Activated CD8-positive, alpha-beta memory T cell treated with anti-CD3 and anti-CD28 coated beads, Interleukin-2, amount 10 ng/mL, durations not matched to agents 7 days and 5 days (primary cell): ENCODE measurements at places on chromosomes 5 and 9. TPM values are rescaled to one million over a fixed set of nuclear protein-coding genes. Genes with fewer than 3 reads are reported as not detected.
A peak's percentile ranks its signal among the peaks of the same experiment; 100 is the strongest.

- no peaks in the 10 kb centered on the region for H3K36me3 ChIP-seq
- H3K27me3 ChIP-seq: no peaks in the 10 kb centered on the region
- no peak overlapping the region for H3K27ac ChIP-seq
- no peaks in the 10 kb centered on the region for H3K4me1 ChIP-seq
- no peak overlapping the region for H3K4me3 ChIP-seq
Measured at GRCh38 chr5:17105744-17106418, 111.5 kb upstream of the BASP1 start.

- no peak overlapping the region for H3K4me3 ChIP-seq
- no peaks in the 10 kb centered on the region for H3K27me3 ChIP-seq
- H3K36me3 ChIP-seq: no peaks in the 10 kb centered on the region
- H3K4me1 ChIP-seq: no peaks in the 10 kb centered on the region
Measured at GRCh38 chr5:12177851-12178250, 273.6 kb upstream of the CTNND2 start.

Gene MARCOL
- not detected for total RNA-seq

DNA sequence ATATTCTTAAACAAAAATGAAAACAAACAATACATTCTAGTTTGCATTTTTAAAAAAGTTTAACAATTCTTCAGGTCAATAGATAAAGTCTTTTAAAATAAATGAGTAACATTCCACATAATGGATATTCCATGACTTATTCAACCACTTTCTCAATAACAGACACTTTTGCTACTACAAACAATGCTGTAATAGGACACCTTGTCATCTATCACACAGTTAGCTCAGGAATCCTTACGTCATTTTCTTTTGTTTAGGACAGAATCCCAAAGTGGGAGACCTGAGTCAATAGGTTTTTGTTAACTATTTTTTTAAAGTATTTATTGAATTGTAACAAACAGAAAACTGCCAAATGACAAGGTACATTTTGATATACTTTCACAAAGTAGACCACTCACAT, 72.5 kb downstream of the CEP120 start:
- H3K4me1 ChIP-seq: no peaks in the 10 kb centered on the region
- DNase-seq: no peak
- H3K4me3 ChIP-seq: no peak overlapping the region
- no peak overlapping the region for H3K27ac ChIP-seq
- no peaks in the 10 kb centered on the region for H3K27me3 ChIP-seq
- H3K36me3 ChIP-seq: peaks cover 10% of the 10 kb centered on the region

GRCh38 chr5:170256571-170256970, 23.8 kb downstream of the C5orf58 start:
- peaks cover 84% of the 10 kb centered on the region for H3K4me1 ChIP-seq
- no peak overlapping the region for H3K4me3 ChIP-seq
- DNase-seq: no peak
- H3K36me3 ChIP-seq: peaks cover 90% of the 10 kb centered on the region

Gene SLC22A4
- total RNA-seq: 0.75 TPM

GRCh38 chr9:87787735-87788134, 61.8 kb downstream of the CTSL start:
- peaks cover 6% of the 10 kb centered on the region for H3K4me1 ChIP-seq
- H3K4me3 ChIP-seq: no peak overlapping the region
- DNase-seq: no peak
- H3K36me3 ChIP-seq: peaks cover 2% of the 10 kb centered on the region

DNA sequence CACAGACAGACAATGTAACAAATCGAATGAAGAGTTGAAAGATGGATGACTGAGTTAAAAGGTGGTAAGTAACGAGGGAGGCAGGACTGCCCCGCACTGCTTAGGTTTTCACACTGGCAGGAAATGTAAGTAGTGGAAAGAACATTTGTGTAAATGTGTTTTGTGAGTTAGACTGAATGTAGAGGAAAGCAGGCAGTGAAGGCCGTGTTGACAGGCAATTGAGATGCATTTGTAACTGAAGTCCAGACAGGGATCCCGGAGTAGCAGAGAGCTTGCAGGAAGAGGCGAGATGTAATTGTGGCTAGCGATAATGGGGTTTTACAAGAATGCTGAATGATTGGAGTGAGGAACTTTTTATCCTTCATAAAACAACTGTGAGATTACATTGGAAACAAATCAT, 20.0 kb upstream of the SH3PXD2B start:
- no peak overlapping the region for H3K27ac ChIP-seq
- no peak overlapping the region for H3K4me3 ChIP-seq
- H3K27me3 ChIP-seq: peaks cover 22% of the 10 kb centered on the region
- no peak for DNase-seq
- no peaks in the 10 kb centered on the region for H3K4me1 ChIP-seq

- no peaks in the 10 kb centered on the region for H3K36me3 ChIP-seq
- no peak overlapping the region for H3K27ac ChIP-seq
Measured at GRCh38 chr5:6470672-6471071, 22.0 kb downstream of the UBE2QL1 start.

Gene CDKN2B
- total RNA-seq: 5.9 TPM

- DNase-seq: no peak
- peaks cover 8% of the 10 kb centered on the region for H3K4me1 ChIP-seq
- no peaks in the 10 kb centered on the region for H3K36me3 ChIP-seq
- no peaks in the 10 kb centered on the region for H3K27me3 ChIP-seq
- H3K27ac ChIP-seq: no peak overlapping the region
- no peak overlapping the region for H3K4me3 ChIP-seq
Measured at GRCh38 chr5:142215915-142216681, 107.5 kb downstream of the NDFIP1 start.

- H3K4me1 ChIP-seq: peaks cover 75% of the 10 kb centered on the region
- peak; percentile 97 for DNase-seq
- no peaks in the 10 kb centered on the region for H3K27me3 ChIP-seq
- peaks cover 18% of the 10 kb centered on the region for H3K36me3 ChIP-seq
- peak overlapping the region; percentile 67 for H3K4me3 ChIP-seq
Measured at GRCh38 chr9:127783111-127784008, 2.5 kb upstream of the CDK9 start.

- peaks cover 4% of the 10 kb centered on the region for H3K27me3 ChIP-seq
- no peak overlapping the region for H3K27ac ChIP-seq
- no peak for DNase-seq
- no peaks in the 10 kb centered on the region for H3K4me1 ChIP-seq
Measured at GRCh38 chr9:35350212-35350611, 139.7 kb upstream of the RUSC2 start.

- DNase-seq: no peak
- H3K4me1 ChIP-seq: no peaks in the 10 kb centered on the region
- no peak overlapping the region for H3K4me3 ChIP-seq
- no peaks in the 10 kb centered on the region for H3K36me3 ChIP-seq
- no peaks in the 10 kb centered on the region for H3K27me3 ChIP-seq
- H3K27ac ChIP-seq: no peak overlapping the region
Measured at GRCh38 chr5:1122511-1123294, 10.8 kb upstream of the SLC12A7 start.

Gene TMEM252
- not detected for total RNA-seq

- no peaks in the 10 kb centered on the region for H3K27me3 ChIP-seq
- peaks cover 24% of the 10 kb centered on the region for H3K36me3 ChIP-seq
- H3K4me1 ChIP-seq: peaks cover 57% of the 10 kb centered on the region
- peak overlapping the region; percentile 94 for H3K4me3 ChIP-seq
- peak; percentile 65 for DNase-seq
Measured at GRCh38 chr5:80255431-80255810, 427 bp downstream of the SERINC5 start.

Gene ELOVL7
- 0.44 TPM for total RNA-seq

Gene MSX2
- not detected for total RNA-seq

GRCh38 chr9:127154390-127155191, 32.2 kb upstream of the ANGPTL2 start:
- peaks cover 21% of the 10 kb centered on the region for H3K27me3 ChIP-seq
- no peak overlapping the region for H3K27ac ChIP-seq
- no peaks in the 10 kb centered on the region for H3K36me3 ChIP-seq
- peak; percentile 41 for DNase-seq
- no peak overlapping the region for H3K4me3 ChIP-seq

GRCh38 chr5:59489551-59489950, 404.0 kb downstream of the PDE4D start:
- H3K4me1 ChIP-seq: peaks cover 2% of the 10 kb centered on the region
- no peak for DNase-seq
- no peak overlapping the region for H3K4me3 ChIP-seq
- no peaks in the 10 kb centered on the region for H3K36me3 ChIP-seq

DNA sequence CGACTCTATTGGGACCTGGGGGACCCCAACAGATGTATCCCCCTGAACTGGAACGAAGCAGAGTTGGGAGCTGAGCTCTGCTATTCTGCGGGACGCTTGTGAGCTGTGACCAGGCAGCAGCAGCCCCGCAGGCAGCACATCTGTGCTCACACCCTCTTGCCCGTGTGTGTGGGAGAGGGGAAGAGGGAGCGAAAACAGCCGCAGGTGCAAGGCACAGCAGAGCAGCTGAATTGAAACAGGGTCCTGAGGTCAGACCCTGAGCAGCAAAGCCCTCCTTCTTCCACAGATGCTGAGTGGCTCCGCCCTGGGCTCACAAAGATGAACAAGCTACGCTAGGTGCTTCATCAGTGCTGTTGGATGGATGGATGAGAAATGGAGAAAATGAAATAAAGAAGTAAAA, 198.7 kb downstream of the HSPA4 start:
- H3K27ac ChIP-seq: no peak overlapping the region
- H3K4me1 ChIP-seq: peaks cover 5% of the 10 kb centered on the region
- no peaks in the 10 kb centered on the region for H3K27me3 ChIP-seq
- H3K36me3 ChIP-seq: no peaks in the 10 kb centered on the region
- DNase-seq: no peak

Gene PRLR
- not detected for total RNA-seq

GRCh38 chr5:134524272-134524825, 1.1 kb upstream of the JADE2 start:
- peaks cover 3% of the 10 kb centered on the region for H3K36me3 ChIP-seq
- peak overlapping the region; percentile 97 for H3K27ac ChIP-seq
- H3K4me3 ChIP-seq: peak overlapping the region; percentile 99

DNA sequence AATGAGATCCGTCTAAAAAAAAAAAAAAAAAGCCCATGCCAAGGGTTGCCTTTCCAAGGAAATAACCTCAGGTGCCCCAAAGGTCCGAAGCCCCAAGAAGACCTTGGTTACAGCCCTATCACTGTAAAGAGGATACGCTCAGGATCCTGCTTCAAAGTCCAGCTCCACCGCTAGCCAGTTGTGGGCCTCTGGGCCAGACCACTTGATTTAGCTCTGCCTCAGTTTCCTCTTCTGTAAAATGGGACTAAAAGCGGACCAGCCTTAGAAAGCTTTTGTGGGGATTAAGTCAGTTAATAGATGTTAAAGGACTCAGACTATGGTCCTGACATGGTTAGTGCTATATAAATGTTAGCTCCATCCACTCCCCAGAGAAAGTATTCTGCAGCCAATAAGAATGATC, 48.7 kb upstream of the ORM1 start:
- no peaks in the 10 kb centered on the region for H3K4me1 ChIP-seq
- H3K27ac ChIP-seq: no peak overlapping the region
- no peak overlapping the region for H3K4me3 ChIP-seq

GRCh38 chr5:9653811-9654210, 23.7 kb upstream of the TAS2R1 start:
- no peaks in the 10 kb centered on the region for H3K27me3 ChIP-seq
- DNase-seq: no peak
- H3K36me3 ChIP-seq: no peaks in the 10 kb centered on the region
- no peaks in the 10 kb centered on the region for H3K4me1 ChIP-seq
- no peak overlapping the region for H3K27ac ChIP-seq

DNA sequence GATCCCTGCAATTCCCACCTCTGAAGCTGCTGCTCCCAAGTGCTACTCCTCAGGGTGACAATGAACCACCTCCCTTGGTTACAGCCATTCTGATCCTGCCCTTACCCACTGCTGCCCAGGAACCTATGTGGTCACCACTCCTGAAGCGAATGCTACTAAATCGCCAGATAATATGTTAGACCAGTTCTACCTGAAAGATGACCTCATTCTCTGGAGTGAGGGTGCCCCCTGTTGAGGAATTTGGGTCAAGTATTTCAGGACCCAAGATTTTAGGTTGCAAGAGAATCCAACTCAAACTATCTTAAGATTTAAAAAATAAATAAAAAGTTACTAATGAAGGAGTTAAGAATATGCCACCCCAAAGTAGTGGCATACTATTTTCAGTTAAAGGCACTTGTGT, 5.8 kb upstream of the SNAPC3 start:
- no peaks in the 10 kb centered on the region for H3K36me3 ChIP-seq
- peak; percentile 54 for DNase-seq
- no peak overlapping the region for H3K27ac ChIP-seq
- peaks cover 7% of the 10 kb centered on the region for H3K27me3 ChIP-seq

- no peak for DNase-seq
Measured at GRCh38 chr9:119009249-119009648, 360.0 kb downstream of the BRINP1 start.

DNA sequence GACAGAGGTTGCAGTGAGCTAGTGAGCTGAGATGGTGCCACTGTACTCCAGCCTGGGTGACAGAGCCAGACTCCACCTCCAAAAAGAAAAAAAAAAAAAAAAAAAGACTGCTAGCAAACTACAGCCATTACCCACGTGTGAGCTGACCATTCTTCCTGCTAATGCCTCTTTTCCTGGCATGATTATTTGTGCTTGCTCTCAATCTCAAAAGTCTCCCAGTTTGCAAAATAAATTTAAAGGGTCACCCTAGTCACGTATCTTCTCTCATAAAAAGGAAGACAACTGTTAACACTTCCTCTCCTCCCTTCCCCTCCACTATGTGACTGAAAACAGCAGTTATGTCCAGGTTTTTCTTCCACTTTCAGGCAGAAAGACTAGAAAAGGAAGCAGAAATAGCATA, 37.2 kb downstream of the TRIM36 start:
- no peaks in the 10 kb centered on the region for H3K36me3 ChIP-seq
- no peak overlapping the region for H3K4me3 ChIP-seq
- H3K4me1 ChIP-seq: peaks cover 2% of the 10 kb centered on the region
- DNase-seq: no peak

Gene SREK1
- total RNA-seq: 61.7 TPM

Gene ADGRD2
- total RNA-seq: not detected

GRCh38 chr9:132020820-132021510, 58.7 kb downstream of the MED27 start:
- no peak overlapping the region for H3K27ac ChIP-seq
- H3K4me1 ChIP-seq: no peaks in the 10 kb centered on the region
- no peak overlapping the region for H3K4me3 ChIP-seq
- DNase-seq: no peak
- no peaks in the 10 kb centered on the region for H3K27me3 ChIP-seq

- H3K27me3 ChIP-seq: no peaks in the 10 kb centered on the region
- H3K36me3 ChIP-seq: no peaks in the 10 kb centered on the region
- H3K4me3 ChIP-seq: no peak overlapping the region
- DNase-seq: no peak
- H3K27ac ChIP-seq: no peak overlapping the region
Measured at GRCh38 chr5:160133071-160133917, 14.0 kb upstream of the PWWP2A start.

Gene IFNB1
- 1.1 TPM for total RNA-seq

GRCh38 chr5:78811121-78811817, 162.7 kb upstream of the LHFPL2 start:
- no peak overlapping the region for H3K27ac ChIP-seq
- no peak overlapping the region for H3K4me3 ChIP-seq
- H3K36me3 ChIP-seq: no peaks in the 10 kb centered on the region
- no peaks in the 10 kb centered on the region for H3K4me1 ChIP-seq
